NCI-H187 treated with DMSO at 0.1 percent for 48 hours (cell line): ENCODE measurements at places on chromosomes 1 and 21.

DNA sequence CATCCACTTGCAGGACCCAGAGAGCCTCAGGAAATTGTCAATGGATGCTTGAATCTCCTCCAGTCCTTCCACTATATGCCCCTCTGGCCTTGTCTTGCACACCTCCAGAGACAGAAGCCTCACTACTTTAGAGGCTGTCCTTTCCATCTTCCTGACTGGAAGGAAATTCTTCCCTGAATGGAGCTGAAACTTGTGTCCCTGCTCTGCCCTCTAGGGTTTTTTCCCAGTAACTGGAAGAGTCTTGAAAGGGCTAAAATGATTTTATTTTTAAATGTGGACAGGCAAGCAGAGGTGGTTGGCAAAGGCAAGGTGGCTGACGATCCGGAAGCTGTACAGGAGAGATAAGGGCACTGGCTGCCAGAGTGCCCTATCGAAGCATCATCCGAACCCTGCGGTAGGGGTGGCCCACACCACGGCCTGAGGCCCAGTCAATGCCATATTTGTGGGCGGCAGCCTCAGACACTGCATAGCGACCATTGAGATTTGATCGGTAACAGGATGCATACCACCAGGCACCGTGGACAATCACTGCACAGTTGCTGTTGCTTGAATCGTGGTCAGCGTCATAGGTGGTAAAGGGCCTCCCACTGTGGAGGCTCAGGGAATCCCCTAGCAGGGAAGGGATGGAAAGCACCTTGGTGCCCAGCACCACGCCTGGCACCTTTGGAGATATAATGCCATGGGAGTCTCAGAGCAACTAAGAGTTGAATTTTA, 2.3 kb upstream of the MAP3K6 start:
- no peak for DNase-seq

DNA sequence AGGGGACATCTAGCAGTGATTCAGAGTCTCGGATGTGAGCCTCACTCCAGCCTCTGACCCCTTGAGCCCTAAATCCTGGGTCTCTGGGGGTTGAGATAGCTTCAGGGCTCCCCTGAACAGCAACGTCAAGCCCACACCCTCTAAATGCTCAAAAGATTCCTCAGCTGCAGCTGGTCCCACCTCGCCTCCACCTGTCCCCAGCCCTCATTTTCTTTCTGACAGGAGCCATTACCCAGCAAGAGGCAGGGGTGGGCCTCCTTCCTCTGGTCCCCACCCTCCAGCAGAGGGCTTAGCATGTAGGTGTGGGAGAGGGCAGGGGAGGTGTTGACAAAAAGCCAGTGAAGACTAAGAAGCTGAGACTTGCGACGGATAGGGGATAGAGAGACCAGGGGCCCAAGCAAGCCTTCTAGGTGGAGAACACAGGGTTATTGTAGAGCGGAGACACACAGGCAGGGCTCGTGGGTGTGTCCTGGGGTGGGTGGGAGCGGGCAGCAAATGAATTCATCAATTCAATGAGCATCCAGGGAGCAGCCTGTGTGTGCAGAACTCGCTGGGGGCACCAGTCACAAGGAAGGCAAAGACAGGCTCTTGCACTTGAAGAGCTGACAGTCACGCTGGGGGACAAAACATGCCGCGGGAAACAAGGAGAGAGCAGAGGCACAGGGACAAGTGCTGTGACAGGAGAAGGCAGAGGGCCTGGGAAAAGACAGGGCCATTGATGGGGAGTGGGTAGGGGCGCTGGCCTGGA, 48.9 kb upstream of the GOLT1A start:
- DNase-seq: no peak

DNA sequence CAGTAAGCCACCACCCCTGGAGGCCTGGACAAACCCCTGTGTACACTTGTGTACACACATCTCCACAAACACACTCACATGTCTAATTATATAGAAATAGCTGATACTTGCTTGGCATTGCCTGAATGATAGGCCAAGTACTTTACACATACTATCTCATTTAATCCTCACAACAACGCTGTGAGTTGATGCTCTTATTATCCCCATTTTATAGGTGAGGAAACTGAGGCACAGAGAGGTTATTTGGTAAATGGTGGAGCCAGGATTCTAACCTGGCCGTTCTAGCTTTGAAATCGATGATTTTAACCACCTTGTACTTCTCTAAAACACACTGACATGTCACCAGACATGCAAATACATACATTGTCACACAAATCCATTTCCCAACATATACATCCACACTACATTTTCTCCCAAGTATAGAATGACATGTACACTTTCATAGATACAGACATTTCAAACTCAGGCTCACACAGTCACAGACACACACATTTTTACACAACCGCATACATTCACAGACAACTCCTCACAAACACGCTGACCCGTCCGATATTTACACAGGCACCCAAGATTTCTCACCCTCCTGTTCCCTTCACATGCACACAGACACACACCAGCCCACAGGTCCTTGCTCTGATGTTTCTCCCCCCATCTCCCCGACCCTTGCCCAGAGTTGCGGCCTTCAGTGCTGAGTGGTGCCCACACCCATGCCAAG, 3.2 kb downstream of the ARHGEF19 start:
- no peak for DNase-seq

GRCh38 chr1:22711591-22712501, 1.2 kb downstream of the EPHB2 start:
- no peak for DNase-seq

GRCh38 chr1:1890506-1891348, at the start of gene GNB1:
TSS of gene GNB1 (minus strand) at chr1:1891087. CDS start at chr1:1825453, 65,634 bp downstream.
- DNase-seq: peak; percentile 30

GRCh38 chr1:56434740-56435139, 144.6 kb downstream of the PLPP3 start:
- DNase-seq: no peak

GRCh38 chr21:27817902-27818623, 851.2 kb upstream of the ADAMTS5 start:
- no peak for DNase-seq

GRCh38 chr1:160224606-160225005, 19.4 kb downstream of the PEA15 start:
- no peak for DNase-seq

DNA sequence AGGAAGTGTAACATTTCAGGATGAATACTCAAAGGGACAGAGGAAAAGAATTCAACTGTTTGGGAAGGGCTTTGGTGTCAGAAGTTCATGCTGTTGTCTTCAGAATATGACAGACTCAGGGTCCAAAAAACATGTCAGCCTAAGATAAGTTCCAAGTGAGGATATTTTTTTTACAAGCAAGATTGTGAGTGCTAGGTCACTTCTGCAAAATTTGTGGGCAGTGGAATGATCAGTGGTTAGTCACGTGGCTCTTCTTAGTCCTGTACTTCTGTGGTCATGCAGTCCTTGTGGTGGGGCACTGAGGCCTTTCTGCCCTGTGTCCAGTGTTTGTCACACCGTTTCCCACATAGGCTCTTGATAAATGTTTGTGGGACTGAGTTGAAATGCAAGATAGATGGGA, 5.2 kb downstream of the RGL1 start:
- no peak for DNase-seq

GRCh38 chr1:90114521-90115141, 119.7 kb downstream of the ZNF326 start:
- DNase-seq: no peak
